ENCODE measurements at places on chromosomes 3 and 15. TPM values are rescaled to one million over a fixed set of nuclear protein-coding genes. Genes with fewer than 3 reads are reported as not detected.

The FGF7 gene
- 0.20 TPM for total RNA-seq

- no peak for DNase-seq
Observed at GRCh38 chr3:160312014-160312624, 86.9 kb downstream of the C3orf80 start.

DNA sequence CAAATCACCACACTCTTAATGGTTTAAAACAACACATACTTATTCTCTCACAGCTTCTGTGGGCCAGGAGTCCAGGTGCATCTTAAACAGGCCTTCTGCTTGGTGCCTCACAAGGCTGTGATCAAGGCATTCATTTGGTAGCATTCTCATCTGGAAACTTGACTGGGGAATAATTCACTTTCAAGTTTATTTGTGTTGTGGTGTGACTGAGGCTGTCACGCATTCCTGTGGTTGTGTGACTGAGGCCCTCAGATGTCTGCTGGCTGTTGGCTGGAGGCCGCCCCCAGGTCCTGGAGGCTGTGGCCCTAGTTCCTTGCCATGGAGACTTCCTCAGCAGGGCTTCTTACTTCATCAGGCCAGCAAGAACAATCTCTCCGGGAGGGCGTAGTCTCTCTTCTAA lies 16.9 kb upstream of the FAM3D start:
- no peak for DNase-seq

DNA sequence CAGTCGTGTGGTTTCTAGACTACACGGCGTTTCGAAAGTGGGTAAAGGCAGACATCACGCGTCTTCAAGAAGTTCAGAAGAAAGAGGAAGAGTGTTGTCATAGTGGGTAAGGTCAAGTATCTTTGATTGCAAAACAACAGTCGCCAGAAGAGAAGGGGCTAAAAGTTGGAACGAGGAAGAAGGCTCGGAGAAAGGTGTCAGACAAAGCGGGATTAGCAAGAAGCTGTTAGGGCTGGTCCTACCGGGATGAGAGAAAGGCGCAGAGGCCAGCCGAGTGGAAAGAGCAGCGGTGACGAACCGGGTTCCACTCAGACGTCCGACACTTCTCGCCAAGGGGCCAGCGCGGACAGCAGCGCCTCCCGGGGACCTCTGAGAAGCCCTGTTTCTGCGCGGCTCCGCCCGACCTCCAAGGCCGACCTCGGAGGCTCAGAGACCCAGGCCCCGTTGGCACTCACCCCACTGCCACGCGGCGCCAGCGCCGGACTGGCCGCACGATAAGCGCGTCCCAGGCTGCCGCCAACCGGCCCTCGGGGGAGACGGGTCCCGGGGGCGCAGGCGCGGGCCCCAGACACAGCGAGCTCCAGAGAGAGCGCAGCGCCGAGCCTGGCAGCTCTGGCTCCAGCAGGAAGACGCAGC lies 436 bp downstream of the ADPGK start:
- no peak for DNase-seq

DNA sequence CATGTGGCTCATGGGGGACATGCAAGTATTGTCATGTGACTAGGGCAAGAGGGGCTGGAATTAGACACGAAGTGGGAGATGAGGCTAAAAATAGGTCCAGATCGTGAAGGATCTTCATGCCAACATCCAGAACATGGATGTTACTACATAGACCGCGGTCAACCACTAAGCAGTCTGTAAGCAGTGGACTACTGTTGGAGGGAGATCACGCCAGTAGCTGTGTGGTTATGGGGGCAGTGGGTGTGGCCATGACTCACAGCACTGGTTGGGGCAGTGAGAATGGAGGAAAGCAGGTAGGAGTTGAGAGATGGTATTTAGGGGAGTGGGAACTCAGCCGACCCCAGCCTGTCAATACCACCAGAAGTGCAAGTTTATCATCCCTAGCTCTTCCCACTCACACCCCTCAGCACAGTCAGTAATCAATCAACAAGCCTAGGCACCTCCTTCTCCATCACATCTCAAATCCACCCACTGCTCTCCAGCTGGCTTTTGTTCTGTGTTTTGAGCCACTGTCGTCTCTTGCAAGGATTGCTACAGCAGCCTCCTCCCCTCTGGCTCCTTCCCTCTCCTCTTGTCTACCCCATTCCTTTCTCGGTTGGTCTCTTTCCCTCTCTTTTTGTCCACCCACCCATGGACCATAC lies 107.2 kb upstream of the ABHD17C start:
- DNase-seq = no peak

- no peak for DNase-seq
Observed at GRCh38 chr15:50800715-50801114, 35.2 kb upstream of the SPPL2A start.

DNA sequence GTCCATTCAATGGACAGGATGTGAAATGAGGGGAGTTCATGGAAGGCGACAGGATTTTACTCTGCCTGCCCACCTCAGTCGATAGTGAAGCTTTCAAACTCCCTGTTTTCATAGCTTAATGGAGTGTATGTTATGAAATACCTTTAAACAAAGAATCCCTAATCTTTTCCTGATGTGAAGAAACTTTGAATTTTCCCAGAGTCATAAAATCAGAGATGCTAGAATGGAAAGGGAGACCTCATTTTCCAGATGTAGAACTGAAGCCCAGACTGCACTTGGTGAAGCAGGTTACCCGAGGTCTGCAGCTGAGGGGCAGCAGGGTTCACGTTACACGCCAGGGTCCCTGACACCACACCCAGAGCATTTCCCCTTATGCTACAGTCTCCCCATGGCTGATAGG lies 34.7 kb upstream of the LACTB start:
- DNase-seq = no peak

Data from NCI-H460 (cell line).